Right cardiac atrium (tissue), 5 donors: ENCODE measurements at places on chromosomes 4 and X. TPM values are rescaled to one million over a fixed set of nuclear protein-coding genes. Genes with fewer than 3 reads are reported as not detected.

GRCh38 chrX:21524008-21524407, 134.1 kb downstream of the KLHL34 start:
- no peak for DNase-seq

- DNase-seq: no peak
Observed at GRCh38 chr4:128461291-128462102, 173.9 kb upstream of the PGRMC2 start.

GRCh38 chrX:79084923-79085322, 59.6 kb upstream of the GPR174 start:
- DNase-seq: no peak

DNA sequence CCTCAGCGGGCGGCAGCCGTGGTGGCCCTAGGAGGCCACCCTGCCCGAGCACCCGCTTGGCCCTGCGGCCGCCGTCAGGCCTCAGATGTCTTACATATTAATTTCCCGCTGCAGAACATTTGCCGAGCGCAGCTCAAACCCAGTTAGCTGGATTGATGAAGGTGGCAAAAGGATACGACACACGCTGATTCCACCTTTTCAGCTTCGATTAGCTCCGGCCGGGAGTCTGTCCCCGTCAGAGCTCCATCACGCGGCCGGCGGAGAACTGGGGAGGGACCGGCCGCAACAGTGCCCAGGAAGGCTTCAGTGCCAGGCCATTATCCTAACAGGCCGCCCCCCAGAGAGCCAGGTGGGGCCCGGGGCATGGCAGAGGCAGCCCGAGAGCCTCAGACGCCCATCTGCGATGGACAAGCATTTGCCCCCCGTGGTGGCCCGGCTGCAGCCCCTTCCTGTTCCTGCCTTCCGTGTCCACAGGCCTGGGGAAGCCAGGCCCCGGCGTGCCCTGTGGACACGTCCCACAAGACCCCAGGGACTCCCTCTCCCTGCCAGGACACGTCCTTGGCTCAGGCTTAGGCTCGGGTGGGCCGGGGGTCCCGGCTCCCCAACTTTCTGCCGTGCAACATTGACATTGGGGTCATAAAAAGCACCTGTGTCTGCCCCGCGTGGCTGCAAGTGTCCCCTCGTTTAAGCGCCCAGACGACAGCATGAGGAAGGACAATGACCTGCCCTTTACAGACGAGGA, 133.8 kb upstream of the NKX1-1 start:
- peak; percentile 38 for DNase-seq

GRCh38 chr4:71860643-71861042, 76.8 kb upstream of the GC start:
- no peak for DNase-seq

GRCh38 chr4:117986321-117986720, 48.0 kb upstream of the NDST3 start:
- DNase-seq: no peak

FREM3 gene
- total RNA-seq: not detected

SRPX gene
- total RNA-seq: 146 TPM

DNA sequence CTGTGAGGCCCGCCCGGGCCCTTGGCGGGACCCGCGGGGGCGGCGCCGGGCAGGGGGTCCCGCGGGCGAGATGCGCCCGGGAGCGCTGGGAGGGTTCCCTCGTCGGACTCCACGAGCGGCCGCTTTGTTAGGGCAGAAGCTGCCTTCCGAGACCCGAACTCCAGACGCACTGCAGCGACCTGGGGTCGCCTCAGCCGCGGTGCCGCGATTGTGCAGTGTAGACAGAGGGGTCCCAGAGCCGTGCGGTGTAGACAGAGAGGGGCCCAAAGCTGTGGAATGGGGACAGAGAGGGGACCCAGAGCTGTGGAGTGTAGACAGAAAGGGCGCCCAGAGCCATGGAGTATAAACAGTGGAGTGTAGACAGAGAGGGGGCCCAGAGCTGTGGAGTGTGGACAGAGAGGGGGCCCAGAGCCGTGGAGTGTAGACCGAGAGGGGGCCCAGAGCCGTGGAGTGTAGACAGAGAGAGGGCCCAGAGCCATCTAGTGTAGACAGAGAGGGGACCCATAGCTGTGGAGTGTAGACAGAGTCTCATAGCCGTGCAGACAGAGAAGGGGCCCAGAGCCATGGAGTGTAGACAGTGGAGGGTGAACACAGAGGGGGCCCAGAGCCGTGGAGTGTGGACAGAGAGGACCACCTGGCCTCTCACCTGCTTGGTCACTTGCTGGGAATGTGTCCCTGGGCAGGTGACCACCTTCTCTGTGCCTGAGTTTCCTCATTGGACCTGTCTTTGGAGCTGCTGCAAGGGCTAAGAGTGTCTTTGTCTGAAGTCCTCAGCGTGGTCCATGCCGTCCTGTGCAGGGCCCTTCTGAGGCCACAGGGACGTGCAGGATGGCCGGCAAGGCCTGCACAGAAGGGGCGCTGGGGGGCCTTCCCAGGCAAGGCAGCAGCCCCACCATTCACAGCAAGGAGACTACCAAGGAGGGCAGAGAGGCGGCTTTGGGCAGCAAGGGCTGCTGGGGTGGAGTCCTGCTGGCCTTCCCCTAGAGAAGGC, 875 bp downstream of the RGS12 start:
- DNase-seq: peak; percentile 76

- DNase-seq: no peak
Observed at GRCh38 chr4:61923179-61923578, 723.1 kb downstream of the ADGRL3 start.

RBPJ gene
- total RNA-seq: 45.4 TPM

VGLL1 gene
- total RNA-seq: not detected
